ENCODE measurements at places on chromosomes 12 and 14.

DNA sequence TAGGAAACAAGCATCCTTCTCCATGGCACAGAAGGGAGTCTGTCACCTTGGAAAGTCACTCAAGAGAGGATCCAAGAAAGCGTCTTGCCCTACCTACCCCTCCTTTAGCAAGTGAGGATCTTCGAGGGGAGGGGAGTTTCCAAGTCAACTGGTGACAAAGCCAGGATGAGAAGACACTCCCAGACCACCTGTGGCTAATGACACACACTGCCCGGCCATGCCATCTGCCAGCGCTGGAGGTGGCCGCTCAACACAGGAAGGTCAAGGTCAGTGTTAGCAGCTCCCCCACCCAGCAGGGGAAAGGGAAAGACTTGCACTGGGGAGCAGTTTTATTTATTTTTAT is 41.3 kb downstream of the ELK3 start:
- no peak for DNase-seq

DNA sequence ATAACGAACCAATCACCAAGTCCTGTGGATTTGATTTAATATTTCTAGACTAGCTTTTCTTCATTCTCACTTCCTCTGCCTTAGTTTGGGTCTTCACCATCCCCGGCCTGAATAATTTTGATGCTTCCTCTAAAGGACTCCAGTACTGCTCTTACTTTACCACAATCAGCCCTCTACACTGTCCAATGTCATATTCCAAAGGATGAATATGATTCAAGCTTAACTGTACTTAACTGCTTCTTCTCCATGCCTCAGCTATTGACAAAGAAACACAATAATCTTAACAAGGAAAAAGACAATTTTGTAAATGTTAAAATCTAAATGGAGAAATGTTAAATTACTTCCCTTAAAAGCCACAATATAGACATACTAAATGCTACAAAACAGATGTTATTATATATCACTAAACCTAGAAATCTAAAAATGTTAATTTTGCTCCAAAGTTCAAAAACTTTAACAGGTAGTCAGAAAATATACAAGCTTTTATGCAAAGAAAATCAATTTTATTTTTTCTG is 70.2 kb downstream of the STXBP6 start:
- no peak for DNase-seq

DNA sequence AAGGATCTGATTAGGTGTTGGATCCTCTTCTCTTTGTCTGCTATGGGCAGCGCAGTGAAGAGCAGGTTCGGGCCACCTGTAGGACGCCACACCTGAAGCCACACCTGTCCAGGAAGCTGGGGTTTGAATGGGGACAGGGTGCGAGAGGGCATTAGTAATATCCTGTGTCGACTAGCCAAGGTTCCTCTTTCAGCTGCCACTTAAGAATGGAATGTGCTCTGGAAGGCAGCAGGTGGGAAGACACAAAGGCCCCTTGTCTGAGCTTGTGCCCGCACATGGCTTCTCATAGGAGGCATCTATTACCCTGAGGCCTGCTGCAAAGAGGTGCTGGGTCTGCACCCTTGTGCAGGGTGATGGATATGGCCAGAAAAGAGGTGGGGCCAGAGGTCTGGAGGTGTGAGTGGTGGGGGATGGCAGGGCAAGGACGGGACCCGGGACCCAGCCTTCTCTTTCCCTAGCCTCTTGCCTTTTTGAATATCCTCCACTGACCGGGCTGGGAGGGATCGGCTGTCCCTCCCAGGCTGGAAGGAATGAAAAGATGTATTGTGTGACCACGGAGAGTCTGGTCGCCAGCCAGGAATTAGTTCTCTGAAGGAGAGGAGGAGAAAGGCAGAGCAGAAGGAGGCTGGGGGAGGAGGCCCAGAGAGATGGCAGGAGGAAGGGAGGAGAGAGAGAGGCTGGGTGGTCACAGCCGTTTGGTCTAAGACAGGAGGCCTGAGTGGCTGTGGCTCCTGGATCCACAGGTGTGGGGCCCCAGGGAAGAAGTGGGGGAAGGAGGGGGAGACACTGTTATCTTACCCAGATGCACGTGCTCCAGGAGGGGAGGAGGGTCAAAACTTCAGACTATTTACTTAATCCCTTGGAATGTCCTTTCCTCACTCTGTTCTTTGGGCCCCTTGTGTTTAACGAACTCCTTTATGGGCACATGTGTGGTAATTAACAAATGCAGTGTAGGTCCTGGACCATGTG is 101.5 kb downstream of the SMOC1 start:
- no peak for DNase-seq

GRCh38 chr14:29442696-29443095 is 485.0 kb downstream of the PRKD1 start:
- DNase-seq, result no peak

DNA sequence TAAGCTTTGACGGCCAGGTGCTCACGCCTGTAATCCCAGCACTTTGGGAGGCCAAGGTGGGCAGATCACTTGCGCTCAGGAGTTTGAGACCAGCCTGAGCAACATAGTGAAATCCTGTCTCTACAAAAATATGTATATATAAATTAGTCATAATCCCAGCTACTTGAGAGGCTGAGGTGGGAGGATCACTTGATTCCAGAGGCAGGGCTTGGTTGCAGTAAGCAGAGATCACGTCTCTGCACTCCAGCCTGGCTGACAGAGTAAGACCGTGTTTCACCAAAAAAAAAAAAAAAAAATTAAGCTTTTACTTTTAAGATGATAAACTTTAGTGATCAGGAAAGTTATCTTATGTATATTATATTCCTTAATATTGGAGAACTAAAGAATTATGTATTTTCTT is 18.0 kb upstream of the SNAPC1 start:
- DNase-seq, result no peak

GRCh38 chr14:91380610-91381371 is 36.8 kb downstream of the CCDC88C start:
- DNase-seq, result no peak

GRCh38 chr12:58668871-58669270 is 251.4 kb downstream of the LRIG3 start:
- no peak for DNase-seq

- DNase-seq, result no peak
Observed at GRCh38 chr12:93144109-93144508, 215.0 kb upstream of the EEA1 start.

GRCh38 chr14:58863661-58864345 is 226.0 kb downstream of the DACT1 start:
- DNase-seq, result no peak

- DNase-seq, result no peak
Observed at GRCh38 chr14:79567306-79567705, 644.0 kb downstream of the DIO2 start.

DNA sequence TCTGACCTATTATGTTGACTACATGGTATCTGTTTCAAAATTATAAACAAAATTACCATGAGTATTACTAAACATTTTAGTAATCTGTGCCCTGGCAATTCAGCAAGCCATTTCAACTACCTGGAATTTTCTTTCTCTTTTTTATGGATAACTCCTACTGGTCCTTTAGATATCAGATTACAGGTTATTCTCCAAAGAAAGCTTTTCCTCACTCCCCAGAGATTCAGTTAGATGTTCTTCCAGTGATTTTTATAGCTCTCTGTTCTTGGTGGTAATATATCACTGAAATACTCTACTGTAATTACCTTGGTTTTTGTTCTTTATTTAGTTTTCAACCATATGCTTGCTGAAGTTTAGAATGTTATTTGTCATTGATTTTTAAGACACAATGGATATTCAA is 930.2 kb upstream of the FOXG1 start:
- DNase-seq, result no peak

GRCh38 chr14:94906991-94907587 is 137.2 kb upstream of the GSC start:
- DNase-seq, result no peak

DNA sequence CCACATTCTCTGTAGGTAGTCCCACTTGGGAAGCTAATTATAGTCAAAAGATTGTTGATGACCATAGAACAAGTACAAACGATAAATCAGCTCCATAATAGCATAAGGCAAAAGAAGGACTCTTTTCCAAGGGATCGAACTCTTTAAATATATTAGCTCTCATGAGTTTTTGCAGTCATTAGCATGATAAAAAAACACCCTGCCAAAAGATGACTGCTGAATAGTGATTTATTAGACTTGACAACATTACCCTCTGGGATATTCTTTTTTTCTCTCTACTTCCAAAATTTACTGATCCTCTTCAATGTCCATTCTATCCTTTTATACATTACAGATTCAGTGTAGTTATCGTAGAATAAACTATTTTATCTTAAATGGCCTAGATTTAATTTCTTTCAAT is 14.2 kb downstream of the EPYC start:
- DNase-seq, result no peak

- no peak for DNase-seq
Observed at GRCh38 chr14:105425823-105426247, 6.2 kb downstream of the MTA1 start.

DNA sequence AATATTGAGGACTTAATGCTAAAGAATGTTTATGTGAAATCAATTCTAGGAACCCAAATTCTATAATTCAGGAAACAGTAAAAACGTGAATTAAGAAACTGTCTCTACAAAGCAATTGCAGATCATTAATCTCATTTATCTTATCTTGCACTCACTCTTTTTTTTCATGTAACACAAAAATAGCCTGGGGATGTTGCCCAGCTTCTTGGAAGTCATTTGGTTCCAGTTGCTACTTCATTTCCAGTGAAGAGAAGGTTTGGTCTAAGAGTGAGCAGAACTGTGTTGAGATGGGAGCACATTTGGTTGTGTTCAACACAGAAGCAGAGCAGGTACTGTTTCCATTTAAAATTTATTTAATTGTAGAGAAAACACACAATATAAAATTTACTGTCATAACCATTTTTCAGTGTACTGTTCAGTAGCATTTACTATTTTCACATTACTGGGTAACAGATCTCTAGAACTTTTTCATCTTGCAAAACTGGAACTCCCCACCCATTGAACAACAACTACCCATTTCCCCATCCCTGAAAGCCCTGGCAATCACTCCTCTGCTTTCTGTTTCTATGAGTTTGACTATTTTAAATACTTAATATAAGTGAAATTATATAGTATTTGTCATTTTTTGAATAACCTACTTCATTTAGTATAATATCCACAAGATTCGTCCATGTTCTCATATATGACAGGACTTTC is 9.7 kb downstream of the CLEC6A start:
- DNase-seq, result no peak

GRCh38 chr14:74882103-74882920 is 596 bp downstream of the DLST start:
- no peak for DNase-seq

DNA sequence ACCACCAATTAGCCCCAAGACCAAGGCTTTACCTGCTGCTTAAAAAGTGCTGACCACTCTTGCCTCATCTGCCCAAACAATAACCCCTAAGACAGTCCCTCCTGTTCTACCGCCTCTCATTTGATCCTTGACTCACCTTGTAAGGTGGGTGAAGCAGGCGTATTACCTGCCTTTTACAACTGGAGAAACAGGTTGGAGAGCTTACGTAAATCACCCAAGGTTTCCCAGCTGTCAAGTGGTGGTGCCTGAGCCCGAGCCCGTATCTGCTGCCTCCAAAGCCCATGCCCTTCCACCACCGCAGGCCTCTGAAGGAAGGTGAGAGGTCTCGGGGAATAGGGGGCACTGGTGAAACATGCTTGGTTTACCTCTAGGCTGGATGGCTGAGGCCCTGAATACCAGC is 36.6 kb downstream of the MAX start:
- DNase-seq, result no peak

GRCh38 chr14:37707716-37708115 is 112.3 kb downstream of the TTC6 start:
- no peak for DNase-seq

DNA sequence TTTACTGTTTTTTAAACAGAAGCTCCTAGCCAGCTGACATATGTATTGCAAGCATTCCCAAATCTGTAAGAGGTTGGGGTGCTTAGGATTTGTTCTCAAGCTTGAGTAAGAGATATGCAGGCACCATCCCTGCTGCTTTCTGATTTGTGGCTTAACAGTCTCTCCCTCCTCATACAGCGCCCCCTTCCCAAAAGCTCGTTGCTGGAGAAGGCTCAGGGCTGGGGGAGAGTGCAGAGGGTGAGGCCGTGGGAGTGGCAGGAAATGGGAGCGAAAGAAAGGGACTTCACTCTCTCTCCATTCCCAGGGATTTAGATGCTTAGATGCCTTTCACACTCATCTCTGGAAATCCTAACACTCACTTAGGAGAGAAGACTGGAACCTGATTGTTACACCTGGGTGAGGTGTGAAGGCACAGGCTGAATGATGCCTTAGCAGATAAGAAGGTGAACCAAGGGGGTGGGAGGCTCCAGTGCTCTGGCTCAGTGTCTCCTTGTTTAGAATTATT is 172.0 kb downstream of the C12orf75 start:
- no peak for DNase-seq

GRCh38 chr12:87779858-87780498 is 249.2 kb downstream of the C12orf50 start:
- DNase-seq, result no peak

DNA sequence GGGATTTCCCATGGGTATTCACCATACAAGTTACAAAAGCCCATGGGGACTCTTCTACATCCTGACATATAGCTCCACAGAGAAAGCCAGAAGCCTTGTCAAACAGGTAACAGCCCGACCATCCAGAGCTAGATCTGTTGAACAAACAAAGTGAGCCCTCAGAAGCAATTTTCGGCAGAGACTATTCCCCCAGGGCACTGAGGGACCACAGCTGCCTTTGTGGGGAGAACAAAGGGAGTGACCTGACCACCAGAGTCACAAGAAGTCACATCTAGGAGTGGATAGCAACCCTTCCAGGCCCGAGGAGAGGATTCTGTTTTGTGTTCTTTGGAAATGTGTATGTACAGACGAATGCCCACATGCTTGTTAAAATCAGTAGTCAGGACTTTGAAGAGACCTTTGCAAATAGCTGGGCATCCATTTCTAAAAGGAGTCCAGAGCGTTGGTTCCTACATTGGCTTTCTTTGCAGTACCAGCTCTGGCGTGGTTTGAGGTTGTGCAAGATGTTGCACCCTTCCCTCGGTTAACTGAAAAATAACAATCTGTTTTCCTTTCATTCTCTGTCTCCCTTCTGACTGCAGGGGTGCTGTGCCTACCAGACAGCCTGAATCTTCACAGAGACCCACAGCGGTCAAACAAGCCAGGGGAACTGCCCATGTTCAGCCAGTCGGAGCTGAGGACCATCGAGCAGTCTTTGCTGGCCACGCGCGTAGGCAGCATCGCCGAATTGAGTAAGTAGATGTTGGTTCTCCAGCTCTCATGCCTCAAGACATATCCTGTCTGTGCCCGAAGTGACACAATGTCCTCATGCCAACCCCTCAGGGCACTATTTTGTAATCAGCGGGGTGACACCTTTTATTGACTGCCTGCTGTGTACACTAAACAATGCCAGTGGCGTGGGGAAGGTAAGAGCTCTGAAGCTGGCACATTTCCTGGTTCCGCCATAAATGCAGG is 165.4 kb upstream of the PWP1 start:
- DNase-seq, result no peak

GRCh38 chr14:35814371-35815005 is 5.4 kb upstream of the RALGAPA1 start:
- no peak for DNase-seq

- DNase-seq, result no peak
Observed at GRCh38 chr14:71355324-71356201, 448.3 kb downstream of the PCNX1 start.

GRCh38 chr14:78403278-78403815 is 233.2 kb downstream of the NRXN3 start:
- DNase-seq, result no peak
